ENCODE measurements at places on chromosomes 6 and 20.
A peak's percentile ranks its signal among the peaks of the same experiment; 100 is the strongest.

- no peak for DNase-seq
Measured at GRCh38 chr20:19232997-19233794, 20.8 kb downstream of the SLC24A3 start.

DNA sequence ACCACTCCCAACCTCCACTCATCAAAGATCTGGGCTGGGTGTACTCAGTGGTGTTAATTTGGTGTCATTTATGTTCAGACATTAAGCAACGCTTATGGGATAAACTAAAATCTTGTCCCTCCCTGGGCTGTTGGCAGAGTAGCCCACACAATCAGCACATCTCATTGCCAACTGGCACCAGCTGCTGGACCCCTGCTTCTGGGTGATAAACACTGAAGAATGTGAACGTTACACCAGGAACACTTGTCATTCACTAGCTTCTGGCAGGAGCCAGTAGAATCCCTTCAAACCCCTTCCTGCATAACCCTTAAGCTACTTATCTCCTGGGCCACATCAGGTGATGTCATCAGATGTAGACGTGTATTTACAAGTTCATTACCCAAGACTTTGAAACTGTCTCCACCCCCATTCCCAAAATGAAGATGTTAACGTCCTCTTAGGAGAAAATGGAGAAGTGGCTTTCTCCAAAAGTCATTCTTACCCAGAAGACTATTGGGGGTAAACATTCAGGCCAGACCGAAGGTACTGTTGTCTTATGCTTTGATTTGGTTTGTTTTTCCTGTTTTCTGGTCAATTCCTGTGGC lies 107.8 kb upstream of the CD93 start:
- no peak for DNase-seq

DNA sequence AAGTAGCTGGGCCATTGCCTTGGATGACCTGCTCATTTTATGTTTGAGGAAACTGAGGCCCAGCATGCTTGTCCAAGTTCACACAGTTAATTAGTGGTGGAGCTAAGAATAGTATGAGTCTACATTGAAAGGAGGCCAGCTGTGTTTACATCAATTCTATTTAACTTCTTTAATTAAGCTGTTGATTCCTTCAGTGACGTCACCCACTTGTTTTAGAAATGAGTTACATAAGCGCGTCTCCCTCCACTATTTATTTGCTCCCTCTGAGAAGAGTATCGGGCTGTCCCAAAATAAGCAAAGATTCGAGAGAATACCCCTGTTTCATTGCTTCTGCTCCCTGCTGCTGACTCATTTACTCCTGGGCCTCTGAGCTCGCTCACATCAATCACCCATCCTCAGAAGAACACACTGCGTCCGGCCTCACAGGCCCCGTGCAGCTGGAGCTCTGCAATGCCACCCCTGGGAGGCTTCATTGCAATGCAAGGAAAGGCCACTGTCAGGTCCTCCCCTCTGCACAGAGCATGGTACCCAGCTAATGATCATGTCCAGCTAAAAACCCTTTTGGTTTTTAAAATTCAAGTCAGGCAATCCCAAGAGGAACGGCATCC lies 74.8 kb upstream of the BMP2 start:
- DNase-seq: no peak

DNA sequence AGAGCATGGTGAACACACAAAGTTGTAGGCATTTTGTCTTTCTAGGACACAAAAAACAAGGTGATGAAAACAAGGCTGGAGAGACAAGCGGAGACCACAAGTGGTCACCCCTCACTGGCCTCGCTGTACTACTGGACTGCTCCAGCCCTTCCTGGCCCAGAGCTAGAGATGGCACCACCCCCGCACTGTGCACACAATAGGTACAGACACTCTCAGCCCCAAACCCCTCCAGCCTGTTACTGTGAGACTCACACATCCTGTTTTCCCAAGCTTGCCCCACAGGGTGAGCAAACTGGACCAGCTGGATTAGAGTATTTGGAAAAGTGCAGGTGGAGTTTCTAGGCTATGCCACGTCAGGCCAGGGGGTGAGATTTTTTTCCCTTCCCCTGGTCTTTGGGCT lies 8.4 kb upstream of the ZSWIM1 start:
- DNase-seq: no peak

- DNase-seq: no peak
Measured at GRCh38 chr20:33645396-33645795, 16.7 kb upstream of the C20orf144 start.

GRCh38 chr20:64055396-64055892 lies 6.0 kb upstream of the SOX18 start:
- no peak for DNase-seq

GRCh38 chr6:166987930-166988329 lies 11.3 kb upstream of the CEP43 start:
- DNase-seq: no peak

GRCh38 chr20:35643045-35643444 lies 21.7 kb downstream of the CPNE1 start:
- DNase-seq: no peak

DNA sequence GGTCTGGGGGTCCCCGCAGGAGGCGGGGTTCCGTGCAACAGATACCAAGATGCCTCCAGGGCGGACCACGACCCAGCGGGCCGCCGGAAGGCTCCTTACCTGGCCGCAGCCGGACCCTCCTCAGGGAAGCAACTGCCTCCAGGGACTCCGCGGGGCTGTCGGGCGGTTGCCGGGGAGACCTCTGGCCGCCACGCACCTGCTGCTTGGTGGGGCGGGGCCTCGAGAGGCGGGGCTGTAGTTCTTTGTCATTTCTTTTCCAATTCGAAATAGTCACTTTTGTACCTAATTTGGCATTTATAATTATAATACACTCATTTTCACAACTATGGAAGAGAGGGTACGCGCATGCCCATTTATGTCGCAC lies 647 bp downstream of the AK9 start:
- peak; percentile 56 for DNase-seq

GRCh38 chr6:164911151-164911550 lies 398.3 kb downstream of the C6orf118 start:
- DNase-seq: no peak

DNA sequence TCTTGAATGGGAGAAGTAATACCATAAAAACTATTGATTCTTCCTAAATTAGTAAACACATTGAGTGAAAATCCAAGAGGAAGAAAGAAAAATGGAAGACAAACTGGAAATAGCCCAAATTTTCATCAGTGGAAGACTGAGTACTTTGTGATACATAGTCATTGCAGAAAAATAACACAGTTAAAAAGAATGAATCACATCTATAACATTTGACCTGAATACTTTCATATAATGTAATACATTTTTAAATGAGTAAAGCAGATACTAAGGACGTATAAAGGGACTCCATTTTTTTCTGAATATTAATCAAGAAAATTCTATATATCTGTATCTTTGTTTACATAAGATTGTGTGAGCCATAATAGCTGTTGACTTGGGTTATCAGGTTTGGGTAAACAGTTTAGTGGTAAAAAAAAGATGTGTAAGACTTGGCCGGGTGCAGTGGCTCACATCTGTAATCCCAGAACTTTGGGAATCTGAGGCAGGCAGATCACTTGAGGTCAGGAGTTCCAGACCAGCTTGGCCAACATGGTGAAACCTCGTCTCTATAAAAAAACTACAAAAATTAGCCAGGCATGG lies 4.3 kb upstream of the SLC17A2 start:
- no peak for DNase-seq

GRCh38 chr6:105135056-105135455 lies 44.8 kb downstream of the POPDC3 start:
- DNase-seq: no peak

DNA sequence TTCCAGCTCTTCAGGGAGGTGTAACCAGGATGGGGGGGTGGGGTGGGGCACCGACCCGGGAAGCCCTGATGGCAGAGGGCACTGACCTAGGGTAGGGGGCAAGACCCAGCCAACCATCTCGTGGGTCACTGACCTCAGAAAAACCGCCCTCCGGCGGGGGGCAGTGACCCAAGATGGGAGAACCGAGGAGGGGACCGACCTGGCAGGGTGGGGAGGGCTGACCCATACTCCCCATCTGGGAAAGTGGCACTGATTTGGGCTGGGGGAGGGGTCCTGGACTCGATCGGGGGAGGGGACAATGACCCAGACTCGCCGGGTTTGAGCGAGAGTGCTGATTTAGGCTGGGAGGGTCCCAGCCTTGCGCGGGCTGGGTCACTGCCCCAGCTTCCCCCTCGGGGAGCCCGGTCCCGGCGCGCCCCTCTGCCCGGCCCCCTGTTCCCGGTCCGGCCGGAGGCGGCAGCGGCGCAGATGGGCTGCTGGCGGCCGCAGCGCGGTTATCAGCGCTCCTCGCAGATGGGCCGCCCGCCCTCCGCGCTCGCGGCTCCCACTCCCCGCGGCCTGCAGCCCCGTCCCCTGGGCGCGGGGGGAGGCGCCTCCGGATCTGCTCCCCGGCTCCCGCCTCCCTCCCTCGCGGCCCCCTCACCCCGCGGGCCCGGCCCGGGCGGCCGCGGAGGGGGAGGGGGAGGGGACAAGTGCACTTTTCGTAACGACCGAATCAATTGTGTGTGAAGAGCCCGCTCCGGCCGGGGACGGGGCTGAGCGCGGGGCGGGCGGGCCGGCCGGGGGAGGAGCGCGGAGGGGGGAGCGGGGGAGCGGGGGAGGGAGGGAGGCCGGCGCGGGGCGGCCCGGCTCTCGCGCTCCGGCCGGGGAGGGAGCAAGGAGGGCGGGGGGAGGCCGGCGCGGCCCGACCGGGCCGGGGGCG lies 2.2 kb downstream of the NOL4L start:
- DNase-seq: no peak

DNA sequence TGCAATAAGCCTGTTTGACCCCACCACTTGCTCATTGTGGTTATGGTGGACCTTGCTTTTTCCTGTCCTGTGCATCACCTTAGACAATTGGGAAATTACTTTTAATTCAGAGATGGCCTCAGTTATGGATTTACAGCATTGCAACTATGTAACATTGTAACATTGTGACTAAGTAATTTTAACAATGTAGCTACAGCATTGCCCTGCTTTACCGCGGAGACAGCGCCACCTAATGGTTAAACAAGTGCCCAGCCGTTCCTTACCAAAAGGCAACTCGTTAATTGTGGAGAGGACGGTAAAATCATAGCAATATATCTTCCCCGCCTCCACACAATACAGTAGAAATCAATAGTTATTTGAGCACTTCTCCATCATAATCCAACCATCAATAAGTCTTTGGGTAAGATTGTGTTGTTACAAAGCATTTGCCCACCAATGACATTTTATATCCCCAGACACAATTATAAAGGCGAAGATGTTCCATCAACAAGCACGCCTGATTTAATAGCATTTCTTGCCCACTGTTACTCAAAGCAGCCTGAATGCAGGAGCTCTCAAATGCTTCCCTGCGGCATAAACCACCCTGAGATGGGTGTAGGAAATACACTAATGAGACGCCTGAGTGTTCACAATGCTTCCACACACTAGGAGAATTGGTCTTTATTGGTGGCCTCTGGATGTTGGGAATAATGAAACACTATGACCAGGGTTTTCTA lies 93.7 kb downstream of the PROKR2 start:
- no peak for DNase-seq

DNA sequence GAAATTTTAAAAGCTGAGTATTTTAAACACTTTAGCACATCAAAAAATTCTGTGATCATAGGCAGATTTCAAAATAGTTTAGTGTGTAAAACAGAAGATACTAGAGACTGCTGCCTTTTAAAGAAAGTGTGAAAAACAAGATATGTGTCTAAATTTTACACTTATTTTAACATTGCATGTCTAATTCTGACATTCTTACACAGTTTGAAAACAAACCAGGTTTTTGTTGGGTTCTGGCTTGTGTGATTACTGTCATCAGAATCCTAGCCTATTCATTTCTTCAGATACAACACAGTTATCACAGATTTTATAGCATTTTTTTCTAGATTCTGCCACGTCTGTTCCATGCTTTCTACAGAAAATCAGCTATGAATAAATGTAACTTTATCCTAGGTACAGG lies 257.1 kb downstream of the EYS start:
- DNase-seq: no peak

- DNase-seq: no peak
Measured at GRCh38 chr20:59697068-59697467, 92.7 kb downstream of the PHACTR3 start.

DNA sequence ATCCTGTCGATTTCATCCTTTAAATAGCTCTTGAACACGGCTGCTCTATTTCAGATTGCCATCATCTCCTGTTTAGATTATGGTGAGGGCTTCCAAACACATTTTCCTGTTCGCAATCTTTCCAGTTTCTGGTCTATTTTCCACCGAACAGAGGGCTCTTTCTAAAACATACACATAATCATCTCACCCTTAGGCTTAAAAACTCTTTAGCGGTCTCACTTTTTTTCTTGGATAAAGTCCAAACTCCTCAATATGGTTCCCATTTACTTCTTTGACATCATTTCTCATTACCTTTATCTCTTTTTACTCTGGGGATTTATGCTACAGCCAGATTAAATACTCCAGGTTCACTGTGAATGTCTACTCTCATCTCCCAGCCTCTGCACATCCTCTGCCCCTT lies 103.4 kb upstream of the STMND1 start:
- no peak for DNase-seq

DNA sequence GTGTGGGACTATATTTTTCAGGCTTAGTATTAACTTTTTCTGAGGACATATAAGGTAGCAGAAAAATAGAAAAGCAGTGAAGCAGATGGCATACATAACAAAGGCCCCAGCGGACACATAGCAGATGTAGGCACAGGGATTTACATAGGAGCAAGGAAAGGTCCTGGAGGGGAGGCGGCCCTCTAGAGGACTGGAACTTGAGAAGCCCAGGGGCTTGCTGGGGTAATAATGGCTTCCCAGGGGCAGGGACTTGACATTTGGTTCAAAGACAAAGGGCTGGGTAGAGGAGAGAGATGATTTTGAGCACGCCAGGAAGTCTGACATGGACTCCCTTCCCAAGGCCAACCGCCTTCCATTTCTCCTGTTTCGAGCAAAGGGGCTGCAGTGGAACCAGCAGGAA lies 31.7 kb upstream of the OSTM1 start:
- no peak for DNase-seq

- DNase-seq: no peak
Measured at GRCh38 chr6:38239719-38240451, 399.8 kb downstream of the BTBD9 start.

DNA sequence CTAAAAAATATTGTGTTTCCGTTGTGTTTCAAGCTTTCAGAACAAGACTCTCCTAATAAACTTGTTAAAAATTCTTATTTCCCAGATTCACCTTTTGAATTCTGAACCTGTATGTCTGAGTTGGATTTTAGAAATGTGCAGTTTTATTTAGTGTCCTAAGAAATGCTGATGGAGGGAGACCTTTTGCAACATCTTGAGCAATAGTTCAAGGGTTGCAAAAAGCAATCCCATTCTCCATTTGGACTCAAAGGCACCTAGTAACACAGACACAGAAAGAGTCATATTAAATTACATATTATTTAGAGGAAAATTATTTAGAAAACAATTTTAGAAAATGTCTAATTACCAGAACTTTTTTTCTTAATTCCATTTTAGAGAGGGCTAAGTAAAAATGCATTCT lies 448.5 kb downstream of the FRK start:
- no peak for DNase-seq

DNA sequence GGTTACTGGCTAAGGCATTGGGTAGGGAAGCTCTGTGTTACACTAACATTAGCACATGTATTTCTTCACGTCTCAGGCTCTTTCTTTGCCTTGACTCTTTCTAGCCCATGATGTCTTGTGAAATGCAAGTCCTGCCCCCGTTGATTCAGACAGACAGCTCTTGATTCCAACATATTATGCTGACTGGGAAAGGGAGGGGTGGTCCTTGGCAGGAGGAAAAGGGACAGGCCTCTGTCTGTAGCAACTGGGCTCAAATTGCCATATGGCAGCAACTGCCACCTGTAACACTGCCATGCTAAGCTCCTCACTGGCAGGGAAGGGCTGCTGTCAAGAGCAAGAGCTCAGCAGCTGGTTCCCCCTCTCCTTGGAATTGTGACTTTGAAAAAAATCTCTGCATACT lies 5.7 kb upstream of the KCNK15 start:
- no peak for DNase-seq

All from left hindlimb (tissue), 1 donor.